ENCODE measurements at places on chromosomes 1 and 21. TPM values are rescaled to one million over a fixed set of nuclear protein-coding genes. Genes with fewer than 3 reads are reported as not detected.

The OR6K3 gene
- not detected for total RNA-seq

The RAB7B gene
- total RNA-seq = 13.6 TPM

The CHRM3 gene
- under 0.01 TPM for total RNA-seq

The KMO gene
- total RNA-seq = not detected

The DDR2 gene
- total RNA-seq = 224 TPM

The CR1L gene
- not detected for total RNA-seq

The SPRR2G gene
- not detected for total RNA-seq

The UMODL1 gene
- not detected for total RNA-seq

The NBPF4 gene
- total RNA-seq = not detected

The LGR6 gene
- not detected for total RNA-seq

The IGSF9 gene
- not detected for total RNA-seq

The ABL2 gene
- 24.6 TPM for total RNA-seq

The SELP gene
- total RNA-seq = not detected

The SV2A gene
- 16.0 TPM for total RNA-seq

The LINGO4 gene
- not detected for total RNA-seq

The DIO1 gene
- total RNA-seq = not detected

The S100A5 gene
- 0.77 TPM for total RNA-seq

The ANKRD34A gene
- 0.32 TPM for total RNA-seq

The CEP170 gene
- 76.3 TPM for total RNA-seq

The AGT gene
- total RNA-seq = 5.7 TPM

The NBPF1 gene
- total RNA-seq = 41.0 TPM

The ERI3 gene
- 35.8 TPM for total RNA-seq

The VPS72 gene
- 51.0 TPM for total RNA-seq

The NBPF8 gene
- 10.4 TPM for total RNA-seq

The TMCO2 gene
- not detected for total RNA-seq

The RBM8A gene
- total RNA-seq = 98.9 TPM

The SYCP1 gene
- total RNA-seq = not detected

The CLIC6 gene
- 0.16 TPM for total RNA-seq

The HTR6 gene
- not detected for total RNA-seq

The VTCN1 gene
- total RNA-seq = not detected

The ARHGAP29 gene
- total RNA-seq = 11.6 TPM

The OLIG2 gene
- total RNA-seq = not detected

The NUDC gene
- 24.2 TPM for total RNA-seq

The RPL5 gene
- 1,154 TPM for total RNA-seq

The TINAGL1 gene
- 2.4 TPM for total RNA-seq

The SYDE2 gene
- total RNA-seq = 2.7 TPM

The SPOCD1 gene
- total RNA-seq = 17.4 TPM

The CHD5 gene
- under 0.01 TPM for total RNA-seq

The ACTL8 gene
- total RNA-seq = 0.16 TPM

The TMEM269 gene
- total RNA-seq = not detected

The LORICRIN gene
- total RNA-seq = not detected

The CHIA gene
- not detected for total RNA-seq

The CCDC30 gene
- 0.95 TPM for total RNA-seq

The ALPL gene
- under 0.01 TPM for total RNA-seq

The HPDL gene
- 0.26 TPM for total RNA-seq

The CLCA4 gene
- not detected for total RNA-seq

The MROH9 gene
- not detected for total RNA-seq

The CHI3L2 gene
- 8.8 TPM for total RNA-seq

The BOLA1 gene
- 10.1 TPM for total RNA-seq

The KRTAP20-3 gene
- not detected for total RNA-seq

The PRAMEF17 gene
- not detected for total RNA-seq

The TESK2 gene
- 3.8 TPM for total RNA-seq

The PSRC1 gene
- total RNA-seq = 3.8 TPM

The STIL gene
- 2.4 TPM for total RNA-seq

The FCN3 gene
- total RNA-seq = not detected

All from bronchial smooth muscle cell (primary cell).